ENCODE measurements at places on chromosomes 3 and 15.

DNA sequence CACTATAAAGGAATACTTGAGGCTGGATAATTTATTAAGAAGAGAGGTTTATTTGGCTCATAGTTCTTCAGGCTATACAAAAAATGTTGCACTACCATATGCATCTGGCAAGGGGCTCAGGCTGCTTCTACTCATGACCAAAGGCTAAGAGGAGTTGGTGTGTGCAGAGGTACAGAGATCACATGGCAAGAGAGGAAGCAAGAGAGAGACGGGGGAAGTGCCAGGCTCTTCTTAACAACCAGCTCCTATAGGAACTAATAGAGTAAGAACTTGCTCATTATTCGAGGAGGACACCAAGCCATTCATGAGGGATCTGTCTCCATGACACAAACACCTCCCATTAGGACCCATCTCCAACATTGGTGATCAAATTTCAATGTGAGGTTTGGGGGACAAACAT is 6.0 kb upstream of the FNDC3B start:
- DNase-seq = no peak

DNA sequence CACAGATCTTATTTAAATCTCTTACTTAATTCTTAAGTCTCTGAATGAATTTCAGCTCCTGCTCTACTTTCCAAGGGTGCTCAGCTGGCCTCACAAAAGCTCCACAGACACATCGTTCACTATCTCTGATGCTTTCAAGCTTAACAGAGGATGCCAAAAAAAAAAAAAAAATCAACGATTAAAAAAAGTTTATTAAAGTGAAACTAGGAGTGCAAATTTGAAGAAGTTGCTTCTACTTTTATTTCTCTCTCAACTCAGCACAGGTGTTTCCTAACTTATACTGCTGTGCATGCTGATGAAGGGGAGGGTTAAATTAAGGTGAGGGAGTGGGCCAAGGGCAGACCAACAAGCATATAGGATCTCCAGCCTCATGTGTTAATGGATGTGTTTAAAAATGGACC is 157.2 kb downstream of the TIGIT start:
- DNase-seq = no peak

GRCh38 chr3:16474920-16475319 is 38.6 kb downstream of the RFTN1 start:
- no peak for DNase-seq

GRCh38 chr15:81014446-81015093 is 13.8 kb downstream of the TLNRD1 start:
- DNase-seq = no peak

DNA sequence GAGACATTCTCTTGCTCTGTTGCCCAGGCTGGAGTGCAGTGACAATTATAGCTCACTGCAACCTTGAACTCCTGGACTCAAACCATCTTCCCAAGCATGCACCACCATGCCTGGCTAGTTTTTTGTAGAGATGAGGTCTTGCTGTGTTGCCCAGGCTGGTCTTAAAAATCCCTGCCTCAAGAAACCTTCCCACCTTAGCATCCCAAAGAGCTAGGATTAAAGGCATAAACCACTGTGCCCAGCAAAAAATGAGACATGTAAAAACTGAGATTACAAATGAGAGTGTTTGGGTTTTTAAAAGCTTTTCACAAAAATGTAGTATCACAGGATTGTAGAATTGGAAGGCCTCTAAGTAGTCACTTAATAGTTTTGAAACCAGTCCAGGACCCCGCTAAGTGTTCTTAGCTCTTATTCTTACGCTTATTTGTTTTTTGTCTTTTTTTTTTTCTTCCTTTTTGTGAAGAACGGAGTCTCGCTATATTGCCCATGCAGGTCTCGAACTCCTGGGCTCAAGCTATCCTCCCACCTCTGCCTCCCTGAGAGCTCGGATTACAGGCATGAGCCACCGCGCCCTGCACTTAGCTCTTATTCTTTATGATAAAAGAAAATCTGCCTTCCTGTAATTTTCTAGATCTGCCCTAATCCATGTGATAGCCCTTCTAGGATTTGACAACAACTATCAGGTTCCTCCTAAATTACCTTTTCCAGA is 31.5 kb downstream of the KLHL18 start:
- DNase-seq = no peak

- no peak for DNase-seq
Measured at GRCh38 chr3:4351164-4351855, 48.1 kb downstream of the SETMAR start.

- no peak for DNase-seq
Measured at GRCh38 chr3:52524752-52525679, 8.6 kb downstream of the NT5DC2 start.

DNA sequence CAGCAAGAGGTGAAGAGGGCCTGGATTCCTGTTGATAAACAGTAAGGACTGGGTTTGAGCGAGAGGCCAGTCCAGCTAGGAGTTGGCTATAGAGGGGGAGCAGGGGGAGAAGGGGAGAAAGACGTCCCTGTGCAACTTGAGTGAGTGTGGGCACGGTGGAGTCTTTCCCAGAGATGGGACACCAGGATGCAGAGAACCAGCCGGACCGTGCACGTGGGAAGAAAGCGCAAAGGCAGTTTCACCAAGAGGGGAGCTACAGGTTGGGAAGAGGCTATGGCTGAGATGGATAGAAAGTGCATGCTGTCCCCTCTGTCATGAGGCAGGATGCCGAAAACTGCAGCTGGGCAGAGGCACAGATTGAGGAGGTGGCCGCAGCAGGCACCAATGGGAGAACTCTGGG is 96.0 kb upstream of the TLE3 start:
- no peak for DNase-seq

DNA sequence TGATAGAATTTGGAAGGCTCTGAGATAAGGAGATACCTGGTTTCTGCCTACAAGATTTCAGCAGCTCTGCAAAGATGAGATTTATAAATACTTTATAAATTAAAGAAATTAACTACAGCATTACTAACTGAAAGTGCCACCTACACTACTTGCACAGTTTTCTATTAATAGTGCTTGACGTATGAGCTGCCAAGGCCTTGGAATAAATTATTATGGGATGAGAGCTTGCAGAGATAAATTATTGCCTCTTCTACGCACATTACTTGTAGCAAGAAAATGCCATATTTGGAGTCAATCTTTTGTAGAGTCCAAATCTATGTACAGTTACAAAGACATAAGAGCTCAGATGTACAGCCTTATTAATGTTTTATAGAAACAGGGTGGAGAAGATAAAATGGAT is 89.1 kb downstream of the BCHE start:
- no peak for DNase-seq

GRCh38 chr3:166304584-166304983 is 467.4 kb upstream of the BCHE start:
- DNase-seq = no peak

- no peak for DNase-seq
Measured at GRCh38 chr3:186281176-186281575, 80.9 kb downstream of the DGKG start.

DNA sequence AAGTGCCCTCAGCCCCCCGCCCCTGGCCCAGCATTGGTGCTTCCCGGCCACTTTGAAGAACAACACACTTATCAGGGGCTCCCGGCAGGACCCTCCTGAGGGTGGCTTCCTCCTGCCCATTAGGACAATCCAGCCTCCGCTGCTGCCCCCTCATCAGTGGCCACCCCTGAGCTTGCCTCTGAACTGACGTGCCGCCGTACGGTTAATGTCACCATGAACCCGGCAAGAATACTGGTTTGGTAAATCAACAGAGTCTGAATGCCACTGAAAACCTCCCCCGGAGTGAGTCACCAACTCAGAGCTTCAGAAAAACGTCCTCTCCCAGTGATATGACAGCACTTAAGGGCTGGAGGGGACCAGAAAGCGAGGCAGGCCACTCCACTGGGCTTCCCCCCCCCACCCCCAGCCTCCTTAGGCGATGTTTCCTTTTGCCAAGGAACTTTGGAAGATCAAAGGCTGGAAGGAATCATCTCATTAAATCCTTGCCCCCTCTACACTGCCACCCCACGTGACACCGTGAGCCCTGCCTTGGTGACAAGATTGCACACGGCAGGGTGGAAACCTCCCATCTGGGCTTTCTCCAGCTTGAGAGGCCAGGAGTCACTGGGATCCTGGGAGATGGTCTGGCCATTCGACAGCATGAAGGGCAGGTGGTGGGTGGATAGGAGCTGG is 142.1 kb downstream of the NUP210 start:
- no peak for DNase-seq

GRCh38 chr3:31423482-31423881 is 109.2 kb upstream of the STT3B start:
- DNase-seq = no peak

GRCh38 chr15:99718421-99718820 is 14.8 kb downstream of the LYSMD4 start:
- DNase-seq = no peak

GRCh38 chr3:135012101-135012500 is 217.0 kb downstream of the EPHB1 start:
- no peak for DNase-seq
